ENCODE measurements at places on chromosomes 1 and 21.

- no peak for DNase-seq
These were observed 12.4 kb downstream of the ALX3 start for GRCh38 chr1:110057963-110058518.

GRCh38 chr1:118900643-118901440 lies 87.3 kb downstream of the TBX15 start:
- no peak for DNase-seq

DNA sequence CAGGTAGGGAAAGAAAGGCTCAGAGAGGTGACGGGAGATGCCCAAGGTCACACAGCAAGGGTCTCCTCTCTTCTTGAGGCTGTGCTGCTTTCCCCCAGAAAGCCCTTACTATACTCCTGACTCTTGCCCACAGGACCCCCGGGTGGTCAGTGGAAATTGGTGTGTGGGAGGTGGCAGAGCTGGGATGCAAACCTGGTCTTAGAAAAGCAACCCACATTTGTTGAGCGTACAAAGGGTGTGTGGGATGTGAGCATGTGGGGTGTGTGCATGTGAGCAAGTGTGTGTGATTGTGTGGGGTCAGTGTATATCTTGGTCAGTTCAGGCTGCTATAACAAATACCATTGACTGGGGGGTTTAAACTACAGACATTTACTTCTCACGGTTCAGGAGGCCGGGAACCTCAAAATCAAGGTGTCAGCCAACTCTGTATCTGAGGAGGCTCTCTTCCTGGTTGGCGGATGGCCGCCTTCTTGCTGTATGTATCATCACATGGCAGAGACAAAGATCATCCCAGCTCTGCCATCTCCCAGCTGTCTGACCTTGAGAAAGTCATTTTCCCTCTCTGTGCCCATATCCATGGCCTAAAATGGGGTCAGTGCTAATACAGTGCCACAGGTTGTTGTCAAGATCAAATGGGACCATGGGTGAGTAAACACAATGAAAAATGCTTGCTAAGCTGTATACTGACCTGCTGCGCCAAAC lies 268.5 kb downstream of the PTPRU start:
- no peak for DNase-seq

DNA sequence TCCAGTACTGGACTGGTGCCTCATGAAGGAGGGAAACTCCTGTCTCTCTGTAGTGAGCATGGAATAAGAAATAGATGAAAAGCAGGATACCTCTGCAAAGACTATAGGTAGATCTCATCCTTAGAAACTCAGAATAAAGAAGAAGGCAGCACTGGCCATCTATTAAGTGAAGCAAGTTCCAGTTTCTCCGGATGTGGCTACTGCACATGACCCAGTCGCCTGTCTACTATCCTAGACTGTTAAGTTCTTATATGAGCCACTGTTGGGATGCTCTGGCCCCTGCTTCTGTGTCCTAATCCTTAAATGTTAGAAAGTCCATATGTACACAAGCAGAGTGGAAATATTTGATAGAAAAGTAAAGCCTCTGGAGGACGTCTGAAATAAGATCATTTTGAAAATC lies 2.2 kb downstream of the FASLG start:
- no peak for DNase-seq

DNA sequence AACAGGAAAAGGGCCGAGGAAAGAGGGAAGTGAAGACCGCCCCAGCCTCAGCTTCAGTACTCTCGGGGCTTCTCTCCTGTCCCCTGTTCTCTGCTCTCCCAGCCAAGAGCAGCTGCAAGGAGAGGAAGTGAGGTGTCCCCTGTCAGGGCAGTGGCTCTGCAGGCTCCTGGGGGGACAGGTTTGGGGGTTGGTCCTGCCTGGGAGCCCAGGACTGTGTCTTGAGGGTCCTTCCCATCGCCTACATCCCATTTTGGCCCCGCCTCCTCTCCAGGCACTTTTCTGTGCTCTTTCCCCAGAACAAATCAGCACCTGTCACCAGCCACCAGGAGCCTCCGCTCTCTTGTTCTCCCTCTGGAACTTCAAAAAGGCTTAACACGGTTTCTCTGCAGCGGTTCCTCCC lies 82.6 kb downstream of the VWA5B1 start:
- DNase-seq = no peak

DNA sequence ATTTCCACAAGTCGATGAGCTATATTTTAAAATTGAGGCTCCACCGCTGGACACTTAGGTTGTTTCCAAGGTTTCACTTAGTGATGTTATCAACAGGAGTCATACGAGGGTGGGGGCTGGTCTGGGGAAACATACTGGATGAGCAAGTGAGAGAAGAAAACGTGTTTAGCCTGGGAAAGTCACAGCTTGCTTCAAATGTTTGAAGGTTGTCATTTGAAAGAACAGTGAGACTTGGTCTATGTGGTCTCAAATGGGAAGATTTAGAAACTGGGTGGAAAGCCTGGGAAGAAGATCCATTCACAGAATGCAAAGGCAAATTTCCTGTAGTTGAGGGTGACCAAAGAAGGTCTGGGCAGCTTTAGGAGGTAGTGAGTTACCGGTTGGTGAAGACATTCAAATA lies 9.9 kb upstream of the DYRK1A start:
- no peak for DNase-seq

GRCh38 chr1:208154679-208155642 lies 89.2 kb downstream of the PLXNA2 start:
- DNase-seq = no peak

DNA sequence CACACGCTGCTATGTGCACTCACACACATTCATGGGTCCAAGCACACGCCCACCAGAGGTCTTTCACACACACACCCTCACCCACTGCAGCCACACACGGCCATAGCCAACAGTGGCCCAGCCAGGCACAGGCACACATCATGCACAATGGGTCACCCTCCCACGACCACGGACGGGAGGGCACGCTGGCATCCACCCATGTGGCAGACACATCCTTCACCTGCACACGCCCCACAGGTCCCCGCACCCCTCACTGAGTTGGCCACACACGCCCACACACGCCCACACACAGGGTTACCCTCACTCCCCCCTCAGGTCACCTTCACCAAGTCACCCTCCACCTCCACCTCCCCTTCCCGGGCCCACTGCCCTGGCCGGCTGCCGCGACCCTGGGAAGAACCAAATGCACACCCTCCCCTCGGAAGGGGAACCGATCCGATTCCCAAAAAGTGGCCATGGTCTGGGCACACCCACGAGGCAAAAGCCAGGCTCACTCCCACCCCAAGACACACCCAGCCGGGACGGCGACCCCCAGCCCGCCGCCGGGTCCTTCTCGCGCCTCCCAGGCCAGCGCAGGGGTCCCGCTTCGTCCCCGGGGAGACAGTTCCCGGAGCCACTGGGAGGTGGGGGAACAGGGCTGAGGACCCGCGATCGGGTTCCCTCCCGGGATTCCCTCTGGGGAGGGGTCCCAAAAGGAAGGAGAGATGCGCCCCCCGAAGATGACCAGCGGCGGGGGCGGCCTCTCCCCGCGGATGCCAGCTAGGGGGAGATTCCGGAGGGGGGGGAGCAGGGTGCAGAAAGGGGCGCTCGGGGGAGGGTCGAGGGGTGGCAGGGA lies 860 bp downstream of the SDC3 start:
- no peak for DNase-seq

DNA sequence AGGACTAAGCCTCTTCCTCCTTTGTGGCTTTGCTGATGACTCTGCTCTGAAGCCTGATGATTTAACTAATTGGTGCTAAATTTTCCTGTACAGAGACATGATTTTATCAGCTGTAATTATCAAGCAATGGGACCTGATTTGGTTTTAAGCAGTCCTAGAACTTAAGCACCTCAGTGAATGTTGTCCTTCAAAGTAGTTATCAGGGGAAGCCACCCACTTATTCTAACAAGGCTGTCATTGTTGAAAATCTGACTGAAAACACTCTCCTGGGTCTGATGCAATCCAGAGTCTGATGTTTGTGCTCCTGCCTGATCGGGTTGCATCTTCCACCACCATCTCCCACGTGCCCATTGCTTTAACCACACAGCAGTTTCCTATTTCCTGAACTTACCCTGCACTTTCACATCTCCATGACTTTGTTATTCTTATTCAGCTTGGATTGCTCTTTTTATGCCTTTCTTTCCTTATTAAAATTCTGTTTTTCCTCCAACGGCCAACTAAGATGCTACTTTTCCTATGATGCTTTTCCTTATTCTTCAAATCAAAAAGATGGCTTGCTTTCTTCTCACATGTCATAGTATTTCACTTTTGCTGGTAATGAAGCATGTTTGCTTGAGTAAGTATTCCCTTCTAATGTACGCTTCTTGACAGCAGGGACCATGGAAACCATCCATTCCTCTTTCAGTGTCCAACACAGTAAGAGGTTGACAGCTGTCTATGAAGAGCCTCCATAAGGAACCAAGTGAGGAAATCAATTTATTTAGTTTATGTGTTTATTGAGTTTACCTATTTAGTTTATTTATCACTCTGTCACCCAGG lies 55.0 kb downstream of the S1PR1 start:
- DNase-seq = no peak

GRCh38 chr1:151692226-151692625 lies 24.4 kb downstream of the CELF3 start:
- DNase-seq = no peak

- no peak for DNase-seq
These were observed 195.7 kb downstream of the FCRL5 start for GRCh38 chr1:157356601-157357000.

- DNase-seq = no peak
These were observed 52.2 kb downstream of the NENF start for GRCh38 chr1:212484701-212485570.

DNA sequence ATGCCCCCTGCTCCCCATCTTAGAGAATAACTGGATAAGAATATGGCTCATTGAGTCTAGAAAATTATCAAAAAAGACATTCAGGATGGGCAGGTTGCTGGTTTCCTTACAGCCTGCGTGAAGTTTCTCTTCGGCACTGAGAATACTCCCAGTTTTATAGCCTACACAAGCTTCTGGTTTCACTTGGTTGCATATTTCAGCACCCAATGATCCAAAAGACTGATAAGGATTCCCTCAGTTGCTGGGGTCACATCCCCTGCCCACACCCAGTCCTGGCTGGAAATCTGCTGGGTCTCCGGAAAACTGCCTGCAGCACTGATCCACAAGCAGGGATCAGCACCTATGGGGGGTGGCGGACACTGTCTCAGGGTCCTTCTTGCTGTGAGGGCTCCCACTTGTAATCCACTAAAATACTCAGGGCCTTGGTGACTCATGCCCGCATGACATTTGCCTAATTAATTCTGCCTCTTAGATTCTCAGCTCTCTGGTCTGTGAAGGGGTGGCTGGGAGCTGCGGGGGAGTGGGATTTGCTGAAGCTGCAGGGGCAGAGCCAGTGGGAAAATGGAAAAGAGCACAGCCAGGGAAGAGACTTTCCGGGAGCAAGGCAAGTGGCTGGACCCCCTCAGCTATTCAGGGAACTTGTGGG lies 142.5 kb downstream of the ZNF648 start:
- DNase-seq = no peak

GRCh38 chr1:160744852-160745520 lies 5.9 kb downstream of the SLAMF7 start:
- DNase-seq = no peak

- DNase-seq = no peak
These were observed 52.8 kb upstream of the GOLT1A start for GRCh38 chr1:204266504-204267034.

GRCh38 chr1:161037661-161038522 lies 872 bp downstream of the TSTD1 start:
- no peak for DNase-seq

GRCh38 chr1:145978471-145978853 lies 14.0 kb downstream of the POLR3GL start:
- DNase-seq = no peak

GRCh38 chr1:202143011-202143767 lies 1.3 kb downstream of the ARL8A start:
- peak; percentile 23 for DNase-seq

GRCh38 chr1:37850352-37850955 lies 8.9 kb downstream of the MTF1 start:
- no peak for DNase-seq

DNA sequence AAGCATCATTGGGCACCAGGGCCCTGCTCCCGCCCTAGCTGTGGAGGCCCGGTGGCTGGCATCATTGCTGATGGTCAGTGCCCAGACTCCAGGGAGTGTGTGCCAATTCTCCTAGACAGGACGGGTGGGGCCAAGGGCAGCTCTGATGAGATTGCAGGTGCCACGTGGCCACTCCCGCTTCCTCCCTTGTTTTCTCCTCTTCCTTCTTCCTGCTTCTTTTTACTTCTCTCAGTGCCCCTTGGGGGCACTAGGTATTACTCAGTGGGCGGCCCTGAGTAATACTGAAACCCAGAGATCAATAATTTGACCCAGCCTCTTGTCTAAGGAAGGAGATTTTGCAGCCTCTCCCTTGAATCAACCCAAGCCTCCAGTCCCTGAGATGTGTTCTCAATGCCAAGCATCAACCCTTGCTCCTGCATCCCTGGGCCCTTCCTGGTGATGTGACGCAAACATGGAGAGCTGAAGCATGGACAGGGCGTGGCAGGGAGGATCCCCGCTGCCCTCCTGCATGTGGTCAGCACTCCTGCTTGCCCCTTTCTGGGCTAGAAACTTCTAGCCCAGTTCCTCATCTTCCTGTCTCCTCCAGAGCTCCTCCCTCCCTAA lies 32.4 kb downstream of the CDK18 start:
- DNase-seq = no peak

DNA sequence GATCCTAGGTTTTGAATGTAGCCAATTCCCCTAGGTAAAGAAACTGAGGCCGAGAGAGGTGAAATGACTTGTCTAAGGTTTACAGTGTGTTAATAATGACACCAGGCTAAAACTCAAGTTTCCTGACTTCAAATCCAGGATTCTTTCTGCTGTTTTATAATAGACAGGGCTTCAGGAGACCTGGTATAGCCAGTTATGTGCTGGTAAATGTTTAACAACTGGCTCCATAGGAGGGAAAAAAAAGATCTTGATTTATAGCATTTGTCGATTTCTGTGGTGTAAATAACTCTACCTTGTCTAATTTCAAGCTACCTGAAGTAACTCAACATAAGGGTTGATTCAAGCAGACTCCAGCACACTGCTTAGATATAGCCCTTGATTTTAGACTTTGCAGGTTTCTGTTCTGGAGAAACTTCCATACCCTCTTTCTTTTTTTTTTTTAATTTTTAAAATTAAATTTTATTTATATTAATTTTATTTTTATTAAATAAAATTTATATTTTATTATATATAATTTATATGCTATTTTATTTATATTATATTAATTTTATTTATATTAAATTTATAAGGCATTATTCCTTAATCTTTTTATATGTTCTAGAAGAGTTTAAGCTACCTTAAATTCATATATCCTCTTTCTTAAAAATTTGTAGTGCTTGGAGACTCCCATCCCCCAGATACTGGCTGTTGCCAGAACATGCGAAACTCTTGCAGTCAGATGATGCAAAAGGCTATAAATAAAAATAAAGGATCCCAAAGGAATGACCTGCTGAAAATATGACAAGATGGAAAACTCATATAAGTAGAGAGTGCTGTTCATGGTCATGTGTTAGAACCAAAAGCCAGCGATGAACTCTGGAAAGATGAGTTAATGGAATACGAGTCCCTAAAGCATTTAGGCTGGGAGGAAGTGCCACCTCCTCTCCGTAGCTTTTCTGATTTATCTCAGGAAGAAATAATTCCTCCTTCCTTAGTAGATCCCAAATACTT lies 35.4 kb upstream of the SRSF10 start:
- no peak for DNase-seq
